Stimulated activated CD8-positive, alpha-beta memory T cell treated with anti-CD3 and anti-CD28 coated beads, Interleukin-15, amount 100 ng/mL, for 24 hours (primary cell): ENCODE measurements at places on chromosomes 5 and 9.

- DNase-seq = no peak
Observed at GRCh38 chr5:34455098-34455497, 201.0 kb upstream of the RAI14 start.

- DNase-seq = no peak
Observed at GRCh38 chr5:85604378-85604777, 1013.4 kb upstream of the COX7C start.

GRCh38 chr9:5869315-5870019, 21.2 kb upstream of the MLANA start:
- DNase-seq = no peak

DNA sequence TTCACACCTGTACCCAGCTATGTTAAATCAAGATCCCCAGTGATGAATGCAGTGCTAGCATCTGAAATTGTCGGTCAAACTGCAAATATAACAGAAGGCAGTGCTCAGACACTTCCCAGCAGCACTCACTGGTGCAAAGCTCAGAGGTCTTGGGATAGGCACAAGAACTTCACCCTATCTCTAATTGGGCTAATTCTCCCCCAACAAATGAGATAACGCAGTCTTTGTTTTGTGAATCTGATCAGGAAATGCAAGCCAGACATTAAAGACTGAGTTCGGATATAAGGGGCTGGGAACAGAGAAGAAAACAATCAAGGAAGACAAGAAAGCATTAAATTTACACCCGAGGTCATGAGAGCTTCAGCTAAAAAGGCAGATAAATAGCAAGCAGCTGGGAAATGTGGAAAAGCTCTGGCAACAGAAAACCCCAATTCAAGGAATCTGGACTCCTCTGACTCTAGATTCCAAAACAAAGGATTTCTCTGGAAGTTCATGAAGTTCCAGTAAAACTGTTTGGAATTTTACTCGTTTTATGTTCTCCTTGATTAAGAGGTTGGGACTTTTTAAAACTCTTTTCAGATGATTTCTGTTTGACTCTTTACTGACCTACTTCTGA, 65.1 kb downstream of the GNA14 start:
- DNase-seq = no peak

DNA sequence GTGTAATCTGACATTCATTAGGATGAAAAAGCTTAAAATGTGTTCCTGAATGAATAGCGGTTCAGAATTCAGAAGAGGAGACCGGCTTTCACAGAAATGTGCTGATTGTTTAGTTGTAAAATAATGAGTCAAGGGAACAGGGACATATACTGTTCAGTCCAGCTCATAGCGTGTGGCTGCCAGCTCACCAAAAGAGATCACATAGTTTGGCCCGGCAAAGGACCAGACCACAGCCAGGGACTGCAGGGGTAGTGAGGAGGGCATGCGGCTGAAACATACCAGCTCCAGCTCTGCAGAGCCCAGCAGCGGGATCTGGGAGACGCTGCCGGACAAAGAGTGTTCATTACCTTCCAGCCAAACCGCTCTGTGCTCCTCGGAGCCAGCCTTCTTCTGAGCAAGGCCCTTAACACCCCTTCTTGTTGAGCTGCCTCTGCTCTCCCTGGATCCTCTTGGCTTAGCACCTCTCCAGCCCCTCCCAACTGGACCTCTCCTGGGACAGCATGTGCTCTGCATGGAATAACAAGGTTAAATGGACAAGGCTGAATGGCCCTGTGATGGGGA, 116.8 kb upstream of the CNTLN start:
- DNase-seq = no peak

DNA sequence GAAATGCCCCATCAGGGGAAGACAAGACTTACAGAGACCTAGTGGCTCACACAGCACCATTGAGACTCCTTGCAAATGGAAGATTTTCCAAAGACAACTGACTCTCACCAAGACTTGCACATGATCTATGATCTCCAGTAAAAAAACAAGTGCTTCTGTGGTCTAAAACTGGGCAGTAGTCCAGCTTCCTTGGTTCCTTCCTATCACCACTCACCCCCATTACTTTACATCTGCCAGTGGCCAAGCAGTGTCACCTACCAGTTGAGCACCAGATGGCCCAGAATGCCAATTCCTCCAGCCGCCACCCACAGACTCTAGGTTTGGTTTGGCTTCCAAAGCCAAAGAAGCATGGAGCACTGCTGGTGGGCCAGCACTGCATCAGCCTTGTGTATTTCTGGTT, 47.7 kb downstream of the SH3TC2 start:
- DNase-seq = no peak

GRCh38 chr5:17436761-17437221, 61.2 kb upstream of the TAF11L2 start:
- no peak for DNase-seq

DNA sequence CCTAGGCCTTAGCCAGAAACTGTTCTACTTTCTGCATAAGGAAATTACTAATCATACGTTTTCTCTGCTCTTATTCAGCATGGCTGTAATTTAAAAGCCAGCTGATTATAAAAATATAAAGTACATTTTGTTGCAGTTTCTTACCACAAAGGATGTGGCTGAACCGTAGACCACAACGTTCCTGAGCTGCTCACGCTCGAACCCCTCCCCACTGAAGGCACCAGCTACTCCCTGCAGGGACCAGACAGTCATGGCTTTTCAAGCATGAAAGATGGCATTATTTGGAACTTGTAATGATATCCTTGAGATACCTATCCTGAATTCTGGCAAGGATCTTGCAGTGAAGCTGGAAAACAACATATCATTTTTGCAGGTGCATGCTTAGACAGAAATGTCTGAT, 91.8 kb upstream of the DMRT1 start:
- no peak for DNase-seq

DNA sequence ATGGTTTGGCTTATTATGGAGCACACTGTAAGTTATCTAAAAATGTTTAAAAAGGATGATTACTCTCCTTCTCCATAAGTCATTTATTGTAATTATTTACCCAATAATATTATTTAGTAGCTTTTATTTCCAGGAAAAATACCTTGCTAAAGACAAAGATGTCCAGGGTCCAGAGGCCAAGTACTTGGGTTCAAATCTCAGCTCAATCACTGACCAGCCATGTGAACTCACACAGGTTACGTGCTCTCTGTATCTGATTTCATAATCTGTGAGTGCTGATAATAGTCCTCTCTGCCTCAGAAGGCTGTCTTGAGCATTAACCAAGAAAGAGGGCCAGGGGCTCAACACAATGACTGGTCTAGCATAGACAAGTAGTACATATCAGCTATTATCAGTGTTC, 27.0 kb downstream of the ALDH1A1 start:
- DNase-seq = no peak

- DNase-seq = no peak
Observed at GRCh38 chr5:128778474-128778873, 186.8 kb upstream of the SLC27A6 start.

- no peak for DNase-seq
Observed at GRCh38 chr5:29942089-29942488, 1251.4 kb upstream of the CDH6 start.

GRCh38 chr5:141430332-141431113, at the start of gene PCDHGA12:
Gene PCDHGA12 (plus strand): TSS chr5:141430507. CDS start chr5:141430760, 253 bp downstream.
- DNase-seq = no peak

- DNase-seq = no peak
Observed at GRCh38 chr5:93371893-93372292, 209.1 kb downstream of the NR2F1-AS1 start.

GRCh38 chr5:176675676-176676360, 28.5 kb downstream of the TSPAN17 start:
- DNase-seq = no peak

DNA sequence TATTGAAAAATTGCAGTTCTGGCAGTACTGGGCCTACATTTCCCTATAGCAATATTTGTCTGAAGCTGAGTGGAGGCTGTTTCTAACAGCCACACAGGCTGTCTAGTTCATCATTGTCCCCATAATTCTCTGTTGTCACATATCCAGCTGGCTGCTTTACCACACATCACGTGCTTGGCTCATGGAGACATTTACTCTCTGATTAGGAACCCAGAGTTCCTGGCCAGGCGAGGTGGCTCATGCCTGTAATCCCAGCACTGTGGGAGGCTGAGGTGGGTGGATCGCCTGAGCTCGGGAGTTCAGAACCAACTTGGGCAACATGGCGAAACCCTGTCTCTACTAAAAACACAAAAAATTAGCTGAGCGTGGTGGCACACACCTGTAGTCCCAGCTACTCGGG, 81.4 kb downstream of the PGM5 start:
- no peak for DNase-seq

GRCh38 chr5:78317515-78317914, 23.0 kb upstream of the AP3B1 start:
- DNase-seq = no peak

DNA sequence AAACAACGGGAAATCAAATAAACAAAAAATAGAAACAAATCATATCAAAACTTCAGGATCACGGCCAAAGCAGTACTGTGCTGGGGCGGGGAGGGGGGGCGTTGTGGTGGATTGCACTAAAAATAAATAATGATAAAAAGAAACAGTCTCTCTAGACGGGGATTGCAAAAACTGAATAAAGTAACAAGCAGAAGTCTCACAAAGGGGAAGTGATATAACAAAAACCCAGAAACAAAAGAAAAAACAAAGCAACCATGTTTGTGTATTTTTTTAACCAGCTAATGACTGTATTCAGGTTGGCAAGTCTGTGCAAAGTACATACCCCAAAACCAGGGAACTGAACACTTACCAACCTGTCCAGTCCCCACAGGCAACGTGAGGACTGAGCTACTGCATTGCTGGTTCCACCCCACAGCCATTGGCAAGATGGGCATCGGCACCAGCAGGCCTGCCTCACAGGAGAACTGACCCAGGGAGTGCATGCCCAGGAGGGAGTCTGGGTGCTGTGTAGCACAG, 24.1 kb downstream of the BICD2 start:
- no peak for DNase-seq

DNA sequence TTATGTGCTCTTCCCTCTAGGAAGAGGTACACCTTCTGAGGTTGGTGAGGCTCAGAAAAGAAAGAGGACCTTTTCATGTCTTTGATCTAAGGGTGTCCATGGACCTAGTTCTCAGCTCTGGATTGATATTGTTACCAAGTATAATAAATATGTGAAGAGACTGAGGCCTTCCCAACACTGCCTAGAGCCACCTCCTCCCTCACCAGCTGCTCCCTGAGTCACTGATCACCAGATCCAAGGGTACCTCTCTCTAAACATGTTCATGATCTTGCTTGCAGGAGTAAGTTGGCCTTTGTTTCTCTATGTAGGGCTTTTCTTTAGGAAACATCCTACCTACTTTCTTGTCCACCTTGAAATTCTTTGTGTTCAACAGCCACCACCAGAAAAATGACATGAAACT, 218.8 kb upstream of the ADRA1B start:
- DNase-seq = no peak

GRCh38 chr5:95816776-95817175, 5.8 kb downstream of the GLRX start:
- no peak for DNase-seq

DNA sequence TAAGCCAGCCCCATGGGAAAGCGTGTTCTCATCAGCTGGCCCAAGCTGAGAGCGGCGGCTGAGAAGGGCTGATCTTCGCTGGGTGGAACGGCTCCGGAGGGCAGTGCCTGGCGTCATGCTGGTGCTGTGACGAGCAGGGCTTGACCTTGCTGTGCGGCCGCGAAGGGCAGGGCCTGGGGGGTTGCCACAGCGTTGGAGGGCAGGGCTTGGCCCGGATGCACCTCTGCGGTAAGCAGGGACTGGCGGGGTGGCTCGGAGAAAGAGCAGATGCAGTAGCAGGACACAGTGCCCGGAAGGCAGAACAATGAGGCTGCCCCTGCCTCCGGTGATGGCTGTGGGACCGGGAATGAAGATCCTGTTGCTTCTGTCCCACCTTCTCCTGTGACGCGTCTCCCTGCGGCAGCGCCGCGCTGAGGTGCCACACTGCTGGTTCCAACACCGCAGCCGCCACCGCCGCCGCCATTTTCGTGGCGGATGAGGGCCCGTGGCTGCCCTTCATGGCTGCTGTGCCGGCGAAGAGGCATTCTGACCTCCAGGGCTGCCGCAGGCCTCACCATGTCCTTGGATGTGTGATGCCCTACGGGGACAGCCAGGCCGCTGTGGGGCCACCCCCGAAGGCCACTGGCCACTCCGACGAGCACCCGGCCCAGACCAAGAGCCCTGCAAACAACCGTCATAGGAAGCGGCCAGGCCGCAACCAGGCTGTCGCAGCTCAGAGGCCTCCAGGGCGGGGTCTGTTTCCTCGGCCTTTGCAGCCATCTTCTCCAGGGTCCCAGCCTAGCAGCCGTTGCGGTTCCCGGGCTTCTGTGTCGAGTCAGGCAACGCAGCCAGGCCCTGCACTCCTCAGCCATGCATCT, 890.5 kb upstream of the CTNND2 start:
- no peak for DNase-seq

GRCh38 chr9:38337181-38337580, 55.3 kb upstream of the ALDH1B1 start:
- DNase-seq = no peak

GRCh38 chr9:7640231-7640630, 159.3 kb downstream of the DMAC1 start:
- DNase-seq = no peak

- DNase-seq = no peak
Observed at GRCh38 chr5:44862808-44863207, 54.1 kb downstream of the MRPS30 start.

- DNase-seq = no peak
Observed at GRCh38 chr5:94849821-94850736, 231.6 kb downstream of the SLF1 start.

DNA sequence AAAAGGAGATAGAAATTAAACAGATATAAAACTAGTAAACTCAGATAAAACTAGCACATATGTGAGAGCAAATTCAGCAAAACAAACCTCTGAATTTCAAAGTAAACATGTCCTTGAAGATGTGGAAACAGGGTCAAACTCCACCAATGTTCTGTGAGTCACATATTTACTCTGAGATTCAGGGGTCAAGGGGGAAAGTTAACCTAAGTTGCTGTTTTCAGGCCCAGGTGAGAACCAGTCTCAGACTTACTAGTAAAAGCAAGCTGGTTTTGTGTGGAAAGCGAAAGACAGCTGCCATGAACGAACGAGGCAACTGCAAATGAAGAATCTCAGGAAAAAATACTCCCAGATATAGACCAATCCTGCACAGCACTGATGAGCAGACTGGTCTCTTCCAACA, 29.0 kb downstream of the PSMB7 start:
- no peak for DNase-seq

DNA sequence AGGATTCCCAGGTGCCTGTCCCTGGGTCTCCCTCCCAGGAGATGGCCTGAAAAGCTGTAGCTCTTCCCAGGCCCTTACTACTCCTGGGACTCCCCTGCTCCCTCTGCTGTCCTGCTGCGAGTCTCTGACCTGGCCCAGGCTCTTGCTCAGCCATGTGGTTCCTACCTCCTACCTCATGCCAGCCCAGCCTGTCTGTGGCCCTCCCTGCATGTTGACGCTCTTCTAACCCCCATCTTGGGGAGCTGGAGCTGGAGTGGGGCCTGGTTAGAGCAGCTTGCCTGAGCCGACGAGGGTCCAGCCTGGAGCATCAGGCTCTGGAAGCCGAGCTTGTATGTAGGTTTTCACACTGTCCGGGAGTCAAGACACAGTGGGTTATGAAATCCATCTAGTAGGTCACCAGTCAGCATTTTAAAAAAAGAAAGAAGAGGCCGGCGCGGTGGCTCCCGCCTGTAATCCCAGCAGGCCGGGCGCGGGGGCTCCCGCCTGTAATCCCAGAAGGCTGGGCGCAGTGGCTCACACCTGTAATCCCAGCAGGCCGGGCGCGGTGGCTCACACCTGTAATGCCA, 244.4 kb downstream of the FANCC start:
- DNase-seq = no peak
